ENCODE measurements at places on chromosomes 5 and 9.

GRCh38 chr5:35056686-35057085, 8.9 kb upstream of the AGXT2 start:
- no peak for DNase-seq

GRCh38 chr9:72383978-72384709, 19.1 kb upstream of the ZFAND5 start:
- no peak for DNase-seq

DNA sequence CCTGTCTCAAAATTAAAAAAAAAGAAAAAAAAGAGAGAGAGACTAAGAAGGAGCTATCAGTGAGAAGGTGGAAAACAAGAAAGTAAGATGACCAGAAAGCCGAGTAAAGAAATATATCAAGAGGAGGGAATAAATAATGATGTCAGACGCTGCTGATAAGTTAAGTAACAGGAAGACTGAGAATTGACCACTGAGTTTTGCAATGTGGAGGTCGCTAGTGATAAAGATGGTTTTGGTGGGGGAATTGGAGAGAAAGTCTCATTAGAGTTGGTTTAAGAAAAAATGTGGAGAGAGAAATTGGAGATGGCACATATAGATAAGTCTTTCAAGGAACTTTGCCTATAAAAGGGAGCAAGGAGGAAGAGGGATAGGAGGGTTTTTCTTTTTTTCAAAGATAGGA, 91.9 kb downstream of the RAD23B start:
- no peak for DNase-seq

DNA sequence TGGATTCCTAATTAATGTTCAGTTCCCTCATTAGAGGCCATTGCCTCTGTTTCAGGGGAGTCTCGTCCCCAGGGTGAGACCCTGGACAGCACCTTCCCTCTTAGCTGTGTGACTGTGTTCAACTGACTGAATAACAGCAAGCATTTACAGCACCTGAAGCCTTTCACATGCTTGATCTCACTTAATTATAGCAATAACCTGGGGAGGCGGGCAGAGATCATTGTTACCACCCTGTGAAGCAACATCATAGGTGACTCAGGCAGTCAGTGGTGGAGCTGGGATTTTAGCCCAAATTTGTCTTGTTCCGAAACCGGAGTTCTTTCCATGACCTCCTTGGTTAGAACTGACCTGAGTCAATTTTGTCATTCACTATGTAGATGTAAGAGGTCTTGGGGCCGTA, 105.2 kb upstream of the RAD23B start:
- no peak for DNase-seq

DNA sequence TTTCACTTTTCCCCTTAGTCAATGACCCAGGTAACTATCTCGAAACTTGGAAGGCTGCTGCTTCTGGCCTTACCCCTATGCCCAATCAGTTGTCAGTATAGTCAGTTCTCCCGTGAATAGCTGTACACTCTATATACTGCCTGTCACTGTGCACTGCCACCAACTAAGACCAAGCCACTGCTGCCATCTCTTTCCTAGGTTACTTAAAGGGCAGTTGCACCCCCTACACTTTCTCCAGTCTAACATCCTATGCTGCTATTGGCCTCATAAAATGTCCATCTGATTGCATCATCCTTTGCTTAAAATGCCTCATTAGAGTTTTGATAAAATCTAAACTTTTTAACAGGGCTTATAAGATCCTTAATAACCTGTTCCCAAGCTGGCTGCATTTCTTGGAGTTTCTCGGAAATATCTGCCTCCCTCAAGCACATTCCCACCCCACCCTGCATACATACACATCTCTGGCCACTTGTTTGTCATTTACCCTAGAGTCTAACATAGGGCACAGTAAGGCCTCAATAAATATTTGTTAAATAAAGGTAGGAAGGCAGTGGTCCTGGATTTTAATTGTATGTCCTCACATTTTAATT, 32.8 kb upstream of the TNFAIP8 start:
- no peak for DNase-seq

GRCh38 chr9:68545033-68545705, 4.5 kb upstream of the TMEM252 start:
- no peak for DNase-seq

DNA sequence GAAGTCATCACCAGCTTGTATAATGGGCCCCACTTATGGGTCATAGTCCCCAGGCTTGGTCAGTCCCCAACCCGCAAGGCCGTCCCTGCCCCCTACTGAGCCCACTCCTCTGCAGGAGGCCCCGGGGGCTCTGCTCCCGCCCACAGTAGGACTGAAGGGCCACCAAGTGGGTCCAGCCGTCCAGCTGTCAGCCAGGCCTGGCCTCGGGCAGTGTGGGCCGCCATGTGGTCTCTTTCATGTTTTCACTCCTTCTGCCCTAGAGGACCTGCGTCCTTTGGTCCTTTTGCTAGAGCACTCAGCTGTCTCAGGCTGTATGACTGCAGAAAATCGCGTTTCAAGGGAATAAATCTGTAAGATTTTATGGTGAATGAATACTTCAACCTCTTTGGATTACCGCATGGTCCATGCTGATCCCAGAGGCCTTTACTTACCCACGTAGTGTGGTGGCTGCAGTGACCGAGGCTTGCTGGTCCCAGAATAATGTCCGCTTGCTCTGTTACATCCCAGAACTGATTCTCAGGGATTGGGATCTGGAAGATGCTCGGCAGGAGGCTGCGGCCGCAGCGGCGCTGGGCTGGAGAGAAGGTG, 105.7 kb upstream of the FAM120A start:
- DNase-seq: no peak

- DNase-seq: no peak
Measured at GRCh38 chr5:96043446-96043845, 81.8 kb upstream of the ELL2 start.
